ENCODE measurements at places on chromosomes 1 and 21. TPM values are rescaled to one million over a fixed set of nuclear protein-coding genes. Genes with fewer than 3 reads are reported as not detected.

GRCh38 chr1:9900142-9901043 is 9.7 kb downstream of the CTNNBIP1 start:
- peaks cover 19% of the 10 kb centered on the region for H3K4me1 ChIP-seq
- H3K36me3 ChIP-seq = no peaks in the 10 kb centered on the region
- H3K27me3 ChIP-seq = no peaks in the 10 kb centered on the region
- H3K4me3 ChIP-seq = no peak overlapping the region
- DNase-seq = no peak
- no peak overlapping the region for H3K27ac ChIP-seq

GRCh38 chr1:20093940-20094391 is 24.0 kb downstream of the PLA2G5 start:
- H3K36me3 ChIP-seq = no peaks in the 10 kb centered on the region
- no peak for DNase-seq
- no peaks in the 10 kb centered on the region for H3K27me3 ChIP-seq

The TCHH gene
- total RNA-seq = not detected

The PADI1 gene
- total RNA-seq = 28.3 TPM

The LCA5L gene
- 1.8 TPM for total RNA-seq

The TEX38 gene
- total RNA-seq = not detected
